Liver (tissue), 10 donors: ENCODE measurements at places on chromosomes 2 and 18.
A peak's percentile ranks its signal among the peaks of the same experiment; 100 is the strongest.

DNA sequence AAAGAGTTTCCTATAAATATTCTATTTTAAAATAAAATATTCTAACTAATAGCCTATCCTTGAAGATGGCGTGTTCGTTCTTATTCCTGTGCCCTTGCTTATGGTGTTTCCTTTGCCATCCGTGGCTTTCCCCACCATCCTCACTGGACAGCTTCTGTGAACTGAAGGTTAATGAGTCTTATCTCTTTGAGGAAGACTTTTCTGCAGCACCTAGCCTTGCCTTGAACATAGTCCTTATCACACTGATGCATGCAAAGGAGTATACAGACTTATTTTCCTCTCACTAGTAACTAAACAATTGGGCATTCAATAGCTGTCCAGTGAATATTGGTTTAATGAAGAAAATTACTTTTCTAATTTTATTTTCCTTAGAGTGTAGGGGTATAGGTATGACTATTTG, 88.1 kb downstream of the GULP1 start:
- no peak for DNase-seq

DNA sequence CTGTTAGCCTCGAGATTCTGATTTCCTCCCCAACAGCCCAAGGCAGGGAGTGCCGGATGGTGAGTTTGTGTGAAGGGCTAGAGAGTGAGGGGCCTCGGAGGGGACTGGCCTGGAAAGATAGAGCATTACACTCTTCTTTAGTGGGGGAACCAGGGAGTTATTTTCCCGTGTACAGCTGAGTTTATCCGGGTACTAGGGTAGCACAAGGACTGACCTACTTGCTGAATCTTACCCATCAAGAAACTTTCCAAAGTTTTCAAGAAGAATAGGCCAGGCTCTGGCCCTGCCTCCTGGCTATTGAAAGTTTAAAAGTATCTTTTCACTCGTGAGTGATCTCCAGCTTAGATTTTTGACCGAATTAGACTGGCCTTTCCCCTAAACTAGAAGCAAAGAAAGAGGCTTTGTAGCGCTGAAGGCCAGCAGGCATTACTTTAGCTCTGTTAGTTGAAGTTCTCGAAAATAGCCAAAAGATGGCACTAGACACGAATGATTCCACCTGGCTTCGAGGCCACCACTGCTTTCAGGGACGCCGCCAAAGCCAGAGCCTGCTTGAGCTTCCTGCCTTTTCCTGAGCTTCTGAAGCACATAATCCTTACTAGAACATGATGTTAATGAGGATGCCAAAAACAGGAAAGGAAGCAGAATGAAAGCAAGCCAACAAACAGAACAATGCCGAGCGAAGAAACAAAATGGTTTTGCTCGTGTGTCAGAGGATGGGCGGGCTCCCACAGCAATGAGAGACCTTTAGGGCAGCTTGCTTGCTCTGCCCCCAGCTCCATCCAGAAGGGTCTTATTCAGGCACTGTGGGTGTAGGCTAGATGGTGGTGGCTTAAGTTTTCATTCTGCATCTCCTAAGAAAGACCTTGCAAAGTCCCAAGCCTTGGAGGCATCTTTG, 55.8 kb downstream of the TSN start:
- no peak for DNase-seq

DNA sequence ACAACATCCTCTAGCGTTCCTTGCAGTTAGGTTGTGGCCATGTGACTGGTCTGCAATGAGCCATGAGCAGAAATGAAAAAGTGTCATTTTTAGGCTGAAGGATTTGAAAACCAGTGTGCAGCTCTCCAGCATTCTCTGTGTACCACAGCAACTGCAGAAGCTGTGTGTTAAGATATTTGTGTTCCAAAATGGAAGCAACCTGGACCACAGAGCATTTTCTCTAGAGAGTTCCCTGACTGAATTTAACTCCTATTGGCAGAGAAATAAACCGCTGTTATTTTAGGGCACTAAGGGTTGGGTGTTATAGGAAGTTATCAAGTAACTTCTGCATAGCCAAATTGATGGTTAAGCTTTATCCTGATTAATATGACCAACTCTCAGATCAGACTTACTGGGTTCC, 257.2 kb upstream of the THUMPD2 start:
- DNase-seq = no peak

DNA sequence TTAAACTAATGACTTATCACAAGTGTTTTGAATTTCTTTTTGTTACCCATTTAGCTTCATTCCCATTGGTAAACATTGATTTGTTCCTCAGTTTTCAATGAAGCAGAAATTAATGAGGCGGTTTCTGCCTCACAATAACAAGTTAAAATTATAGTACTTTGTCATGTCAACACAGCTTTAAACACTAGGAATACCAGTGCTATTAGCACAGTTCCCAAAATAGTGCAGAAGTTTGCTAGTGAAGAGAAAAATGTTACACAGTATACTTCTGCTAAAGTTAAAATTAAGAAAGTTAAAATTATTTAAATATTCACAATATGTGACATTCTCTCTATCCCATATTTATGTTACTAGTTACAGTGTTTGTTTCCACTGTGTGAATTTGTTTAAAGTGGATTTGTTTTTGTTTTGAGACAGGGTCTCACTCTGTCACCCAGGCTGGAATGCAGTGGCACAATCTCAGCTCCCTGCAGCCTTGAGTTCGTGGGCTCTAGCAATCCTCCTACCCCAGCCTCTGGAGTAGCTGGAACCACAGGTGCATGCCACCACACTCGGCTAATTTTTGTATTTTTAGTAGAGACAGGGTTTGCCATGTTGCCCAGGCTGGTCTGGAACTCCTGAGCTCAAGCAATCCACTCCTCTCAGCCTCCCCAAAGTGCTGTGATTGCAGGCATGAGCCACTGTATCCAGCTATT, 3.8 kb upstream of the CHN1 start:
- no peak for DNase-seq

GRCh38 chr2:229909090-229909489, 12.7 kb downstream of the TRIP12 start:
- no peak for DNase-seq

GRCh38 chr18:52722904-52723303, 382.9 kb downstream of the DCC start:
- DNase-seq = no peak

- DNase-seq = peak; percentile 27
These were observed 22.8 kb downstream of the CRACDL start for GRCh38 chr2:98912957-98913915.

- no peak for DNase-seq
These were observed 34.4 kb downstream of the NCL start for GRCh38 chr2:231429901-231430300.

- DNase-seq = no peak
These were observed 141.7 kb upstream of the B3GNT2 start for GRCh38 chr2:62054029-62054791.

DNA sequence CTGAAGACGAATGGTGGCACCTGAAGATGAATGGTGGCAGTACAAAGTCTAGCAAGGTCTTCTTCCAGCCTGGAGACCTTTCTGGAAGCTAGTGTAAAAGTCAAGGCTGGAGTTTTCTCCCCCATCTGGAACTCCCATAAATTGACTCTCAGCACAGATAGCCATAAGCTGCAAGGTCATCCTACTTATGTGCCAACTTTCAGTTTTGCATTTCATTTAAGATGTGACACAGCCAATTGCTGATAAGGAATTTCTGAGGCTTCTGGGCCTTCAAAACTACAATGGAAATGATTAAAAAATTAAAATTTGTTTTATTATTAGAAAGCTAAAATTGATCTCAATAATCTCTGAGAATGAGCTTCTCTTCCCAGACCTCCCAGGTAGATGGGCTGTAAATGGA, 10.2 kb downstream of the XDH start:
- DNase-seq = no peak

DNA sequence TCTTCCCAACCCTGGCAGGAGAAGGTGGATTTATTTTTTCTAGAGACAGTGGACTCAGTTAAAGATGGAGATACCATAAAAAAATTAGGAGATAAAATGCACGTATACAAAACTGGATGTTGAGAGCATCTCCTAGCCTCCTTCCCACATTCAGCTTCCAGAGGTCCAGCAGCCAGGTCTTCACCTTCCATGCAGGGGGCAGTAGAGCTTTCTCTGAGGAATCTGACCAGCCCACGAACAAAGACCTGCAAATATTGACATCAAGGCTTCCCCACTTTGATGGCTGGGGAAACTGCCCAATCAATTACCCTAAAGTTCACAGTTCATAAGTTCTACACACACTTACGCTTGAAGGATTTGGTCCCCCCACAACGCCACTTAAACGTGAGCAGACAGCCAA, 24.5 kb downstream of the AQP4 start:
- no peak for DNase-seq

GRCh38 chr2:26529406-26530239, 51.7 kb upstream of the OTOF start:
- no peak for DNase-seq

DNA sequence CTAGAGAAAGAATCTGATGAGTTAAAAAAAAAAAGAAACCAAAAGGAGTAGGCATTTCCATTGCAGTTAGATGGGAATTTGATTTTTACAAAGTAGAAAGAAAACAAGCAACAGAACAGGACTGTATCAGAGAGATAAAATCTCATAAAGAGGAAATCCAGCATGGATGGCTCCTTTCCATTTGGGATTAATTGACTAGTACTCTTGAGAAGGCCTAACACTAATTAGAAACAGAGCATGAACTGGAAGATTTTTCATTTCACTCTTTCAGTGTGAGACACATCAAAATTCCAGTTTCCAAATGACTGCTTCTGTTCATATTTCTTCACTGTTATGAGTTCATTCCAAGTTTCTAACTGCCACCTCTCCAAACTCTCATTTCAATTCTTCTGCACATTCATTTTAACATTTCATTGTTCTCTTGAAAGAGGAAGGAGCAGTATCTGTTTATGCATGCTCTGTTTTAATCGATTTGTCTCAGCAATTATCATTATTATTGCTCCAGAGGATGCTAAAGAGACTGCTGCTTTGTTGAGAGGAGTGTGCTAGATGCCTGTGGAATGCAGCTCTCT, 108.8 kb upstream of the PIEZO2 start:
- DNase-seq = no peak

- no peak for DNase-seq
These were observed 286.8 kb upstream of the HNMT start for GRCh38 chr2:137677466-137677865.

- DNase-seq = peak; percentile 39
These were observed 577 bp upstream of the TANC1 start for GRCh38 chr2:158967731-158968395.

DNA sequence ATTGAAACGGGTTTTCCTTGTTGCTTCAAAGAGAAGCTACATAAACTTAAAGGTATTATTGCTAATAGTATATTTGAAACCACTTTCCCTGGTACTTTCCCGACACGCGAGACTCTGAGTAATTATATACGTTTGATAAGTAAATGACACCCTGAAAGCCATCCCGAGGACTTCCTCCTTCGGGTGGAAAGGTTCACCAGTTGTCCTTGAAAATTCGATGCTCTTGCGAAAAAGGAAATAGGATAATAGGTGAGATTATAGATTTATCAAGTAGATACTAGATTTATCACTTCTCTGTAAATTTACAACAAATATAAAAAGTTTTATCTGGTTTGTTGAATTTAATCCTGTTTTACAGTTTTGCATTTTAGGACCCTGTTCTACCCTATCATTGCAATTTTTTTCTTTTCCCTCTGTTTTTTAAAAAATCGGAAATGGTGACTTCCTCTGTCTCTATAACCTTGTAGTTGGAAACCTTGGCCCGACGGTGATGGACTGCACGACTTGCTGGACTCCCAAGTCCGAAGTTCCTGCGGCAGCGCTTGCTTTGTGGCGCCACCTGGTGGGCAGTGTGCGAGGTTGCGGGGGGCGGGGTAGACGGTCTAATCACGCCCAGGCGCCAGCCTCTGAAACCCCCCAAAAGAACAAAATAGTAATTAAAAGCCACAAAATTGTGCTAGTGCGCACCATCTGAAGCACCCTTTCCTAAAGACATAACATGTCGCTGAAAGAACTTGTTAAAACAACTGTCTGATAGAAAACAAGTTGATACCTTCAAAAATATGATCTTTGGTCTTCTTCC, 972 bp upstream of the DLX2 start:
- peak; percentile 91 for DNase-seq

DNA sequence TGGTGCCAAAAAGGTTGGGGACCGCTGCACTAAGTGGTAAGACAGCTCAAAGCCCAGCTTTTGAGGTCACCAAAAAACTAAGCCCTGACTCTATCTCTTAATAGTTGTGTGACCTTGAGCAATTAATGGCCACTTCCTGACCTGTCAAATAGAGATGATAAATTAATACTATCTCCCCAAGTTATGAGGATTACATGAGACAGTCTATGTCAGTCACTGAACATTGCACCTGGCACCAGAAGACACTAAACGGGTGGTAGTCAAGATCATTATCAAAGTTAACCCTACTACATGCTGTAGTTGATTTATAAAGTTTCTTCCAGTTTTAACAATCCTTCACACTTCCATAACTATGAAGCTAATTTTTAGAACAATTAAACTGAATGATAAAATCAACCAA, 36.5 kb downstream of the STPG4 start:
- no peak for DNase-seq
